ENCODE measurements at places on chromosomes 3 and 15.

DNA sequence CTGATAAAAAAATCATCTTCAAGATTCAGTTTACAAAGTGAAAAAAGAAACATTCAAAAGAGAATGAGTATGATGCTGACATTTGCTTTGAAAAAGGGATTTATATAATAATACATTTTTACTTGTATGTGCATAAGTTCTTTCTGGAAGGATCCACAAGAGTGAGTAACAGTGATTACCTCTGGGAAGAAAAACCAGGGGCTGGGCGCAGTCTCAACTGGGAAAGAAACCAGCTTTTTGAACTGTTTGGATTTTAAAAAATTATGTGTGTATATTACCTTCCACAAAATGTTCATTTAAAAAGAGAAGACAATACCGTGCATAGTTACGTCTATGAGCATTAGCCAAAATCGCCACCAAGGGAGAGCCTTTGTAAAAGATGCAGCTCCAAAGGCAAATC, 1.3 kb downstream of the CLEC3B start:
- DNase-seq: no peak

- no peak for DNase-seq
Observed at GRCh38 chr3:166606988-166607387, 769.8 kb upstream of the BCHE start.

DNA sequence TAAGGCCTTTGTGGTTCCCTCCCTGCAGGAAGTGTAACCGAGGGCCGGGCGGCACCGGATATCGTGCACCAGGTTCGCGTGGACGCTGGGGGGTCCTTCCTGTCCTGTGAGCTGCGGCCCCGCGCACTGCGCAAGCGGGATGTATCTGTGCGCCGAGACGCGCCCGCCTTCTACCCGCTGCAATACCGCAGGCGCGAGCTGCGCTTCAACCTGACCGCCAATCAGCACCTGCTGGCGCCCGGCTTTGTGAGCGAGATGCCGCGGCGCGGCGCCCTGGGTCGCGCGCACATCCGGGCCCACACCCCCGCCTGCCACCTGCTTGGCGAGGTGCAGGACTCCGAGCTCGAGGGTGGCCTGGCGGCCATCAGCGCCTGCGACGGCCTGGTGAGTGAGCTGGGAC, 35.9 kb downstream of the SAXO2 start:
- DNase-seq: no peak

DNA sequence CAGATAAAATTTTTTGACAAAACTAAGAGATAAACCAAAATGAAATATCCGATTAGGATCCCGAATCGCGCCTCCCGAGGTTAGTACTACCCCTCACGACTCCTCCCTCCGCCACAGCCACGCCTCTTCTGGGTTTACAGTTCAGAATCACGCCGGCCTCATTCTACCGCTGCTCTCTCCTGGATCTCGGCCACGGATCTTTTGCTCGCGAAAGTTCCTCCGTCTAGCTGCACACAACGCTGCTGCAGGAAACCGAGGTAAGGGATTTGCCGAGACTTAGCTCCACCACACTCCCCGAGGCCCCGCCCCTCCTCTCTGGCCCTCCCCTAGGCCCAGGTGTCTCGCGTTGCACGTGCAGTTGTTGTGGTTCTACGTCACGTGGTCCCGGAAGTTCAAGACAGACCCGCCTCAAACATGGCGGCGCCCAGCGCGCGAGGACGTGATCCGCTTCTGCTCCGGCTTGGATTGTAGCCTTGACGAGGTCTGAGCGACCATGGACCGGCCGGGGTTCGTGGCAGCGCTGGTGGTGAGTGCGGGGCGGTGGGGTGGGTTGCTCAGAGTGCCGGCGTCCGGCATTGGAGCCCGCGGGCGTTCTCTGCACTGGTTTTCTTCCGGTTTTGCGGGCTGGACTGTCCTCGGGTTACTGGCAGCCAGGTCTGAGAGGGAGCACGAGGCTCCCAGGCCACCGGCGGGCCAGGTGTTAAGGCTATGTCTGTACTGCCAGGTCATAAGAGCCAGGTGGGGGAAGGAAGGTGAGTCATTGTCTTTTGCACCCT, at the start of gene SLC25A26:
SLC25A26 (plus strand) TSS at position 400 of the 776 bp plus-strand sequence; CDS start at position 494, 94 bp downstream.
- DNase-seq: peak; percentile 78

GRCh38 chr3:180680097-180680430, 775 bp upstream of the CCDC39 start:
- DNase-seq: no peak

DNA sequence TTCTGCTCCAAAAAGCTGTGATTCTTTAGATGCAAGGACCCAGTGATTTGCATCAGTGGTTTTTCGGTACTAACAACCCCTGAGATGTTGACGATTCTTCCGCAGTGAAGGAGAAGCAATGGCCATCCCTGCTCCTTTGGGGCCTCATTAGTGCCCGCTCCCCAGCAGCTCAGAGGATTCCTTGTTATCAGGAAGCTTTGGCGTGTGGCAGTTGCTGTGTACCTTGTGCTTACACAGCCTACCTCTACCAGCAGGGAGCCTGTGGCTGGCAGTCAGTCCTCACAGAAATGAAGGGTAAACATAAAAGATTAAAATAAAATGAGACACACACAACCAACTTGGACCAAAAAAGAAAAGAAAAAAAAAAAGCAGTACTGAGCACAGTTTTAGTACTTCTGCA, 55.2 kb downstream of the CNTN3 start:
- no peak for DNase-seq

DNA sequence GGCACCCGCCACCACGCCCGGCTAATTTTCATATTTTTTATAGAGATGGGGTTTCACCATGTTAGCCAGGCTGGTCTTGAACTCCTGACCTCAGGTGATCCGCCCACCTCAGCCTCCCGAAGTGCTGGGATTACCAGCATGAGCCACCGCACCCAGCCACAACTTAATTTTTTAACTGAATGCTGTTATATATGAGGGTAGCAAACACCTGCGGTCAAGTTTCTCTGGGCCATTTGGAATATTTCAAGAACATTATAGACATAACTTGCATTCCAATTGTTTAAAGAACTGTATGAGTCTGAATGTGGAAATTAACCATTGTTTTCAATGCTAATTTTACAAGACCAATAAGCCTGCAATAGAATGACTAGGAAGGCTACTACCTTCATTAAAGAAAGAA, 35.7 kb upstream of the GOLGA8B start:
- no peak for DNase-seq

DNA sequence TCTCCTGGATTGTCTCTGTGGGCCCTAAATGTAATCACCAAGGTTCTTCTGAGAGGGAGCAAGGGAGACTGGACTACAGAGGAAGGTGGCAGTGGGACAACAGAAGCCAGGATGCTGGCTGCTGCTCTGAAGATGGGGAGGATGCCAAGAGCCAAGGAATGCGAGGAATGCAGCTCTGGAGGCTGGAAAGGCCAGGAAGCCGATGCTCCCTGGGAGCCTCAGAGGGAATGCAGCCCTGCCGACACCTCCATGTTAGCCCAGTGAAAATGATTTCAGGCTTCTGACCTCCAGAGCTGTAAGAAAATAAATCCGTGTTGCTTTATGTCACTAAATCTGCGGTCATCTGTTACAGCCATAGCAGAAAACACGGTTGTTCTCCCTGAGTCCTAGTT, 44.1 kb downstream of the UMPS start:
- peak; percentile 80 for DNase-seq

DNA sequence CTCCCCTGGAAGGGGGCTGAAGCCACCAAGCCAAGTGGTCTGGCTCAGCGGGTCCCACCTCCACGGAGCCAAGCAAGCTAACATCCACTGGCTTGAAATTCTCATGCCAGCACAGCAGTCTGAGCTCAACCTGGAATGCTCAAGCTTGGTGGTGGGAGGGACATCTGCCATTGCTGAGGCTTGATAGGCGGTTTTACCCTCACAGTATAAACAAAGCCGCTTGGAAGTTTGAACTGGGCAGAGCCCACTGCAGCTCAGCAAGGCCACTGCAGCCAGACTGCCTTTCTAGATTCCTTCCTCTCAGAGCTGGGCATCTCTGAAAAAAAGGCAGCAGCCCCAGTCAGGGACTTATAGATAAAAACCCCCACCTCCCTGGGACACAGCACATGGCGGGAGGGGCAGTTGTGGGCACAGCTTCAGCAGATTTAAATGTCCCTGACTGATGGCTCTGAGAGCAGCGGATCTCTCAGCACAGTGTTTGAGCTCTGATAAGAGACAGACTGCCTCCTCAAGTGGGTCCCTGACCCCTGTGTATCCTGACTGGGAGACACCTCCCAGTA, 23.2 kb upstream of the IGSF10 start:
- DNase-seq: no peak

DNA sequence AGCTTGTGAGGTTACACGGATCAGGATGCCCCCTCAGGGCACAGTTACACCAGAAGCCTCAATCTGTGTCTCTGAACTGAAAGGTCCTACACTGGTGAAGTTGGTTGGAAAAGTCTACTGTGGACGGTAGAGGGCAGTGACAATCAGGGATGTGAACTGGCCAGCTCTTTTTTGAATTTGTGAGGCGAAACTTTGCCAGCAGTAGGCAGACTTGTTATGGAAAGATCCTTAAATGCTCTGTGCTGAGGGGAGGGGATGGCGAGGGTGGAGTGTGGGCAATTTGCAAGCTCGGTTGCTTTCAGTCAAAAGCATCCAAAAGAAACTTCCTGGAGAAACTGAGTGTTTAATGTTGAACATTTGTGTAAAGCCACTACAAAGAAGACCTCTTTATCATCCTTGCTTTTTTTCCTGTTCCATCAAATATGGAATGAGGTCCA, 127.4 kb upstream of the ABHD17C start:
- peak; percentile 58 for DNase-seq

DNA sequence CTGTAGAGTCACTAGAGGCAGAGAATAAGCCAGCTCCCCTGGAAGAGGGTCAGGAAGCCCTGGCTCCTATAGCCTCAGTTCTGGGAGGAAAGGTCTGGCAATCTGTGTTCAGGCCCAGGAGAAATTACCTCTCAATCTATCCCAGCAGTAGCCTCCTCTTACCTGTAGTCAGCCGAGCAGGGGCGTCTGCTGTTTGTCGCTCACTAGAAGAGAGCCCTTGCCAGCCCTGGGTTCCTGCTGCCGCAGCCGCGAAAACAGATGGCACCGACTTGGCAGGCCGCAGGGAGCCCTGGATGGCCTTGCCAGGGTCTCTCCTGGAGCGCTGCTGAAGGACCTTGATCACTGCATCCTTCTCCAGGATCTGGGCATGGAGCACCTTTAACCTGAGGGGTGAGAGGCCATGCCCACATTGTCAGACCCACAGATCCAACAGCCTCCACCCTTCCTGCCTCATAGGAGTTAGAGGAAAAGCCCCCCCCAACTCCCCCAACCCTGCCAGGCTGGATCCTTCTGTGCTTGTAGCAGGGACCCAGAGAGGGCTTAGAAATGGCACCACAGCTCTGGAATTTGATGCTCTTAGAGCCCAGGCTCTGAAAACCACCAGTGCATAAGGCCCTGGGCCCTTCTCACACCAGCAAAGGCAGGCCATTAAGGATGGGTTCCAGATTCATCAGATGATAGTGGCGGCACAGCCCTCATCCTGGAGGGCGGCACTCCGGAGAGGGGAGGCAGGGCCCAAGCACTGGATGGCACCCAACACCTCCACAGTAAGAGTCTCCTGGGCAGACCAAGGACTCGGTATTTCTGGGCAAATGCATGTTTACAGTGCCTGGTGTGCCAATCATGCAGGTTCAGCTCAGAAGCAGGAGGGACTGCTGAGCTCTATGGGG, 14.9 kb downstream of the AMOTL2 start:
- no peak for DNase-seq

All from GM04503 (cell line).